ENCODE measurements at places on chromosomes 7 and 10. TPM values are rescaled to one million over a fixed set of nuclear protein-coding genes. Genes with fewer than 3 reads are reported as not detected.
A peak's percentile ranks its signal among the peaks of the same experiment; 100 is the strongest.

DNA sequence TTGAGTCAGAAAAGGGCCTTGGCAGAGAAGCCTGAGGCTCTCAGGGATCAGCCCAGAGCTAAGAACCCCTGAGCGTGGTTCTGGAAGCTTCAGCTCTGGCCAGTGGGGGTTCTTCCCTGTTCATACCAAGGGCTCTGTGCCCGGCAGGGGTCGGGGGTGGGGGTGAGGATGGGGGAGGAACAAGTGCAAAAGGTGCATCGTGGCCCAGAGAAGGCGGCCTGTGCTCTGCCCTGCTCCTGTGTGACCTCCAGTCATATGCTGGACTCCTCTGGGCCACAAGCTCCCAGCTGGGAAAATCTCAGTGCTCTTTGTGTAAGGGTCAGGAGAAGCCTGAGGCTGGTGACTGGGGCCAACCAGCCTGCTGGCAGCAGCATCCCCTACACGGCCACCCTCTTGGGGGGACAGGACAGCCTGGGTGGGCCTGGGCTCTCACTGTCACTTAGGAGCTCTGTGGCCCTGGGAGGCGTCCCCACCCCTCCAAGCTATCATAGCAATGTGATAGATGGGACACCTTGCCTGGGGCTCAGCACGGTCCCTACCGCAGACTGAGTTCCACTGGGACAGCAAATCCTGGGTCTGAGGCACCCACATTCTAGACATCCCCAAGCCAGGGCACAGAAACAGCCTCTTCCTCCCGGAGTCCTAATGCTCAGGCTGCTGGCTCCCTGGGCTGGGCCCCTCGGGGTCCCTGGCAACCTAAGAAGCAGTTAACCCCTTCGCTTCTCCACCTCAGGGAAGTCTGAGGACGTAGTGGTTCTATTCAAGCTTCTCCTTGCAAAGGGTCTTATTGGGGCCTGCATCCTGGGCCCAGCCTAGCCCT lies 2.5 kb downstream of the MMRN2 start:
- no peak for DNase-seq

GRCh38 chr7:42907316-42907715 lies 4.6 kb downstream of the C7orf25 start:
- no peak for DNase-seq

DNA sequence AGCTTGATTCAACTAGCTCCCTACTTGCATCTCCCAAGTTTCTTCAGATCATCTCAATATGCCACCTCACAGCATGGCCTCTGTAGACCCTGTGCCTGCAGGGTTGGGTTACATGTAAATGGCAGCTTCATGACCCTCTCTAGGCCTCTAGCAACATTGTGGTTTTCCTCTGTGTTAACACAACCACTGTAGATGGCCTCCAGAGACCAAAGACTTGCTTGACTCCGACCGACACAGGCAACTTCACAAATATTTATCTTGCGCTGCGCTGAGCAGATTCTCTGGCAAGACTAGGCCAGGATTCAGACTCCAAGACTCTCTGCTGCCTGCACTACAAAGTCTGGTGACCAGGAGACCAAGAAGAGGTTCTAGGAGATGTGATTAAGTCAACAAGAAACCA lies 75.9 kb downstream of the CNOT4 start:
- DNase-seq, result no peak

GRCh38 chr7:28195910-28196620 lies 15.5 kb upstream of the JAZF1 start:
- no peak for DNase-seq

- no peak for DNase-seq
Observed at GRCh38 chr7:155685791-155686160, 41.3 kb downstream of the RBM33 start.

- no peak for DNase-seq
Observed at GRCh38 chr10:102801978-102802377, 35.2 kb downstream of the CYP17A1 start.

- DNase-seq, result no peak
Observed at GRCh38 chr10:53808677-53809372, 992.2 kb downstream of the PCDH15 start.

- DNase-seq, result no peak
Observed at GRCh38 chr7:85215098-85215497, 28.2 kb upstream of the SEMA3D start.

GRCh38 chr7:132257253-132257652 lies 319.0 kb downstream of the PLXNA4 start:
- no peak for DNase-seq

- no peak for DNase-seq
Observed at GRCh38 chr10:43700306-43700705, 51.6 kb upstream of the ZNF32 start.

DNA sequence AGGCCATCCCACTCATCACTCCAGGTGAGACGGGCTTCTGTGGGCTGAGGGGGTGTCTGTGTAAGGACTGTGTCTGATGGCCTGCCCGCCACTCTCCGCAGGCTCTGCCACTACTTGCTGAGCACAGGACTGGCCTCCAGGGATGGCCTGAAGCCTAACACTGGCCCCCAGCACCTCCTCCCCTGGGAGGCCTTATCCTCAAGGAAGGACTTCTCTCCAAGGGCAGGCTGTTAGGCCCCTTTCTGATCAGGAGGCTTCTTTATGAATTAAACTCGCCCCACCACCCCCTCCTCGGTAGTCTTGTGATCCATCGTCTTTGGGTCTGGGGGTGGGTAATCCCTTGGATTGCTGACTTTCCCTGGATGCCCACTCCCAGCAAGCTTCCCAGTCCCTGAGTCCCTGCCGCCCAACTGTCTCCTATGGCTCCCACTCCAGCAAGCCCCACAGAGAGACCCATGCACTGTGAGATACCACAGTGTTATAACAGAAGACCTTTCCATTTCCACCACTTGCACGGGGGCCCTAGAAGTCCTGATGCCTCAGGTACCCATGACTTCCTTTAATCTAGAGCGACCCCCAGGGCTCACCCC lies 4.7 kb downstream of the FXYD4 start:
- no peak for DNase-seq

DNA sequence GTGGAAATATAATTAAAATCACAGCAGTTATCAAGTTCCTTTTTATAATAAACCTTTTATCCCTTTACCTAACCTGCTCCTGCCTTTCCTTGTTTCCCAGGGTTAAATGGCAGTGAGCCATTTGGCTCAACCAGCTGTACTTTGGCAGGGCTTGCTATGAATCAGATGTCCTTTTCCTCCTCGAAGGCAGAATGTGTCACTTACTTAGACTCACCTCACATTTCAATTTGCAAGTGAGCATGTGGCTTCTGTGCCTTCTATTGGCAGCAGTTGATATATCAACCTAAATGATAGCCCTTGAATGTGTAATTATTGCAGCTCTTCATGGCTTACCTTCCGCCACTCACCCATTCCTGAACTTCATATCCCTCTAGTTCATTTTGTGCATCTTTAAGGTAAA lies 301.7 kb downstream of the CSTF2T start:
- peak; percentile 74 for DNase-seq

DNA sequence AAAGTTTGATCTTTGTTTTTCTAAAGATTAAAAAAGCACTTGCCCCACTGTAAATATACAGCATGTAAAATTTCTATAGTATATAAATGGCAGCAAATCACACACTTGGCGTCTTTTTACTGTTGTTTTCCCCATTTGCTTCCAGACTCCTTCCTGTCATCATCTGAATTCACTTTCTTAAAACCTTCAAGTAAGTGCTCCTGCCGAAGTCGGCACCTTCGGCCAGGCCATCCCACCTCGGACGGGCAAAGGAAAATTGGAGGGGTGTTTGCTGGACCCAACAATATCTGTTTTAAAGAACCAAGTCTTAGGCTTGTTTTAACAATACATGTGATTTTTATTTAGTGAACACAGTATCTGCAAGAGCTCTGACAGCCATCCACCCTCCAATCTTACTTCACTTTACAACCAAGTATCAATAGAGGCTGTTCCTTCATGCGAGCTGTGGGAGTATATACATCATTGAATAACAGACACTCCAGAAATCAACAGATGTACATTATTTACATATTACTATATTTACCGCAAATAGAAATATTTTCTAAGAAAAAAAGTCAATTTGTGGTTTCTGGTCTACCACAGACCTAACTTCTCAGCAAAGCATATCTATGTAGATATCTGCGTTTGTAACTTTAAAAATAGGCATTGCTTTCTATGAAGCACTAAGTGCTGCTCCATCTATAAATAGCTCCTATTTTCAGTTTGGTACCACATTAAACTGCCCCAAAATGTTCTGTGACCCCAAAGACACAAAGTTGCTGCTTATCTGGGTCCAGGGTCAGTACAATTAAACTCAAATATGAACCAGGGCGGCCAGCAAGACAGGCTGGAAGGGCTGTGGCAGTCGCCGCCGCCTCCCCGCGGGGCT lies 110.7 kb downstream of the CYTH3 start:
- no peak for DNase-seq

- no peak for DNase-seq
Observed at GRCh38 chr7:64879800-64880199, 23.3 kb upstream of the ZNF273 start.

Gene PRXL2A
- 0.31 TPM for total RNA-seq

Gene OR2A12
- total RNA-seq, result not detected

Gene GIMAP4
- total RNA-seq, result not detected

Gene RAMP3
- total RNA-seq, result not detected

Gene CYP3A4
- total RNA-seq, result 0.11 TPM

Gene RGS10
- 2.9 TPM for total RNA-seq

Gene ELAPOR2
- total RNA-seq, result 7.1 TPM

Gene RHBDD2
- total RNA-seq, result 83.4 TPM

Gene FOXP2
- total RNA-seq, result 0.64 TPM

Gene PTF1A
- not detected for total RNA-seq

Gene FOXI2
- total RNA-seq, result not detected
